ENCODE measurements at places on chromosomes 4 and X. TPM values are rescaled to one million over a fixed set of nuclear protein-coding genes. Genes with fewer than 3 reads are reported as not detected.

Gene RIBC1
- total RNA-seq, result 2.7 TPM

Gene HMGN5
- 7.8 TPM for total RNA-seq

Gene TAPT1
- 7.5 TPM for total RNA-seq

Gene CT45A1
- total RNA-seq, result not detected

Gene EOLA2
- total RNA-seq, result 26.2 TPM

Gene SUPT20HL2
- total RNA-seq, result 0.12 TPM

Gene NHS
- 0.89 TPM for total RNA-seq

Gene TMEM131L
- total RNA-seq, result 2.1 TPM

DNA sequence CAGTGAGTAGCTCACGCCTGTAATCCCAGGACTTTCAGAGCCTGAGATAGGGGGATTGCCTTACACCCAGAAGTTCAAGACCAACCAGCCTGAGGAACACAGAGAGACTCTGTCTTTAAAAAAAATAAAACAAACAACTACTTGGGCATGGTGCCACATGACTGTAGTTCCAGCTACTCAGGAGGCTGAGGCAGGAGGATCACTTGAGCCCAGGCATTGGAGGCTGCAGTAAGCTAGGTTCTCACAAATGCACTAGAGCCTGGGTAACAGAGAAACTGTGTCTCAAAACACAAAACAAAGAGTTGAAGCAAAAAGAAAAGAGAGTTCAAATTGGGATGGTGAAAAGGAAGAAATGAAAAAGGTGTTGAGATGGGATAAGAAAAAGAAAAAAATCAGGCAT, 10.8 kb downstream of the CAMK2D start:
- no peaks in the 10 kb centered on the region for H3K27me3 ChIP-seq
- no peak overlapping the region for H3K4me3 ChIP-seq
- no peaks in the 10 kb centered on the region for H3K36me3 ChIP-seq
- peak overlapping the region; percentile 42 for H3K27ac ChIP-seq
- peaks cover 18% of the 10 kb centered on the region for H3K4me1 ChIP-seq

- DNase-seq, result no peak
- H3K27me3 ChIP-seq, result no peaks in the 10 kb centered on the region
- no peak overlapping the region for H3K27ac ChIP-seq
- H3K4me3 ChIP-seq, result no peak overlapping the region
- H3K4me1 ChIP-seq, result no peaks in the 10 kb centered on the region
These were observed 306.3 kb downstream of the ANK2 start for GRCh38 chr4:113355550-113356371.

GRCh38 chr4:13542577-13543031, 1.7 kb downstream of the NKX3-2 start:
- no peak overlapping the region for H3K27ac ChIP-seq
- no peak for DNase-seq
- no peaks in the 10 kb centered on the region for H3K36me3 ChIP-seq

GRCh38 chr4:89618151-89618550, 218.8 kb downstream of the SNCA start:
- no peak for DNase-seq
- H3K27ac ChIP-seq, result no peak overlapping the region
- H3K27me3 ChIP-seq, result no peaks in the 10 kb centered on the region
- no peaks in the 10 kb centered on the region for H3K36me3 ChIP-seq
- no peaks in the 10 kb centered on the region for H3K4me1 ChIP-seq
- no peak overlapping the region for H3K4me3 ChIP-seq

DNA sequence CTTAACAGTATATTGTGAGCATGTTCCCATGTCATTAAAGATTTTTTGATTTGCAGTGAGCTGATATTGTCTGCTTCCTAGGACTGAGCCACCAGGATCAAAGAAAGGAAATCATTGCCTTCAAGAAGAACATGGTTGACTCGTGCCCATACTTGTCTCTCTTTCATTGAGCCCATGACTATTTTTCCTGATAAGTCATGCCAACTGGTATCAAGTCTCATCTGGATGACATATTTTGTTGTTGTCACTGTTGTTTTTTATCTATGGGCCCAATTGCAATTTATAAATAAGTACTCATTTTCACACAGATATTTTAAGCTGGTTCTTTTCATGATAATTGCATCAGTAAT, 10.2 kb upstream of the RHOH start:
- no peak overlapping the region for H3K4me3 ChIP-seq
- no peak overlapping the region for H3K27ac ChIP-seq
- H3K27me3 ChIP-seq, result no peaks in the 10 kb centered on the region
- H3K36me3 ChIP-seq, result no peaks in the 10 kb centered on the region

- no peaks in the 10 kb centered on the region for H3K4me1 ChIP-seq
- H3K27me3 ChIP-seq, result no peaks in the 10 kb centered on the region
- no peak overlapping the region for H3K4me3 ChIP-seq
- no peak for DNase-seq
- H3K36me3 ChIP-seq, result no peaks in the 10 kb centered on the region
These were observed 30.2 kb upstream of the ELF2 start for GRCh38 chr4:139207247-139207646.

- no peaks in the 10 kb centered on the region for H3K36me3 ChIP-seq
- H3K4me3 ChIP-seq, result no peak overlapping the region
- DNase-seq, result no peak
- no peaks in the 10 kb centered on the region for H3K27me3 ChIP-seq
- H3K4me1 ChIP-seq, result no peaks in the 10 kb centered on the region
- H3K27ac ChIP-seq, result no peak overlapping the region
These were observed 20.4 kb upstream of the TMEM154 start for GRCh38 chr4:152700151-152700550.

- no peak for DNase-seq
- H3K27me3 ChIP-seq, result no peaks in the 10 kb centered on the region
- H3K27ac ChIP-seq, result no peak overlapping the region
- no peaks in the 10 kb centered on the region for H3K36me3 ChIP-seq
These were observed 42.9 kb downstream of the PTTG2 start for GRCh38 chr4:38003102-38003501.

DNA sequence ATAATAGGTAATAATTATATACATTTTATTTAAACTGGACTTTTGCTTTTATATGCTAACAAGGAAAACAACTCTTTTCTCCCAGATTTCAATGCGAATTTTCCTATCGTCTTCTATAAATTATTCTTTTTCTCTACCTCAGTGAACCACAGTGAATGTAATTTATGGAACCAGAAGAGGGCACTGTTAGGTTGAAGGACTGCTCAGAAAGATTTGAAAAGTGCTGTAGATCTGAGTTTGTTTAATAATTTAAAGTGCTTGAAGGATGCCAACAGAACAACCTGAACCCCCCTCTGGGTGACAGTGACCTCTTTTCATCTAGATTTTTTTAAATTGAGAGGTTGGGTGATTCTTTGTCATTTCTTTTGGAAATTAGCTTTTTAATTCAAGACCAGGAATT, 54.9 kb downstream of the PHOX2B start:
- peak; percentile 37 for DNase-seq
- peaks cover 62% of the 10 kb centered on the region for H3K27me3 ChIP-seq
- no peak overlapping the region for H3K4me3 ChIP-seq
- no peaks in the 10 kb centered on the region for H3K4me1 ChIP-seq
- no peaks in the 10 kb centered on the region for H3K36me3 ChIP-seq

GRCh38 chr4:102772738-102773340, 12.1 kb upstream of the MANBA start:
- H3K27me3 ChIP-seq, result no peaks in the 10 kb centered on the region
- no peaks in the 10 kb centered on the region for H3K4me1 ChIP-seq
- DNase-seq, result no peak
- H3K4me3 ChIP-seq, result no peak overlapping the region

- no peak overlapping the region for H3K4me3 ChIP-seq
- H3K4me1 ChIP-seq, result peaks cover 95% of the 10 kb centered on the region
- no peaks in the 10 kb centered on the region for H3K36me3 ChIP-seq
- H3K27ac ChIP-seq, result peak overlapping the region; percentile 93
- DNase-seq, result no peak
These were observed 116.1 kb downstream of the PCDH7 start for GRCh38 chr4:30836231-30836630.

- no peaks in the 10 kb centered on the region for H3K27me3 ChIP-seq
- no peak overlapping the region for H3K4me3 ChIP-seq
- no peak for DNase-seq
- H3K4me1 ChIP-seq, result no peaks in the 10 kb centered on the region
These were observed 17.3 kb upstream of the CLNK start for GRCh38 chr4:10701702-10702460.

DNA sequence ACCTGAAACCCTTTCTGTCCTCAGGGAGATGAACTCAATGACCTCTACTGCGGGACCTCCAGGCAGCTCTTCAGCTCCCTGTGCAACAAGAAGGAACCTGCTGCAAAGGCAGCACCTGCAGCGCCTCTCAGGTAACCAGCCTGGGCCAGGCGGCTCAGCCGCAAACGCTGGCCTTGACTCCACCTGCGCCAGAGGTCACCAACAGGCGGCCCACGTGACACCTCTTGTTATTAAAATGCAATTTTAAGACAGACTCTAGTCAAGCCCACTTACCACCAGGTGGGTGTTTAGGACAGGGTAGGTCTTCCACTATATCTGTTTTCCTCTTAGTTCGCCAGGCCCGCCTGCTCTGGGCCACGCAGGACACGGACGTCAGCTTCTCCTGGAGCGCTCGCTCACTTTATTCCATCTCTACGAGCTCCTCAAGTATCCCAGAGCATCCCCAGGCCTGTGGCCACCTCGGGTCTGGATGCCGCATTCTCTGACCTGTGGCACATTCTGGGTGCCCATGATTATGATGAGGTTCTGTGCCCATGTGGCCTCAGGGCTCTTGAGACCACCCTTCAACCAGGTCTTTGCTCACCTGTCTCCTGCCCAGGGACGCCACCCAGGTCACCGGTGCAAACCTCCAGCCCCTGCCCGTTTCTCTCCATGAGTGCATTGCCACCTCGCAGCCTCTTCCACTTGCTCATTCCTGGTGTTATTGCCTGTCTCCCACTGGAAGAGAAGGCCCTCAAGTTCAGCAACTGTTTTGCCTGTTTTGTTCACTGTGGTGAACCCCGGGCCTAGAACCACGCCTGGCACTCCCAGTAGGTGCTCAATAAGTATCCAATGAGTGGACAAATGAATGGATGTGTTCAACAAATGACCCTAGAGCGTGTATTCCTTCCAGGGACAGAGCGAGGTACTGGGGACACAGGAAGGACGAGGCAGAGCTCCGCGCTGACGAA, 32.8 kb upstream of the JAKMIP1 start:
- no peaks in the 10 kb centered on the region for H3K4me1 ChIP-seq
- no peak overlapping the region for H3K4me3 ChIP-seq
- no peaks in the 10 kb centered on the region for H3K36me3 ChIP-seq
- no peak overlapping the region for H3K27ac ChIP-seq
- DNase-seq, result no peak

DNA sequence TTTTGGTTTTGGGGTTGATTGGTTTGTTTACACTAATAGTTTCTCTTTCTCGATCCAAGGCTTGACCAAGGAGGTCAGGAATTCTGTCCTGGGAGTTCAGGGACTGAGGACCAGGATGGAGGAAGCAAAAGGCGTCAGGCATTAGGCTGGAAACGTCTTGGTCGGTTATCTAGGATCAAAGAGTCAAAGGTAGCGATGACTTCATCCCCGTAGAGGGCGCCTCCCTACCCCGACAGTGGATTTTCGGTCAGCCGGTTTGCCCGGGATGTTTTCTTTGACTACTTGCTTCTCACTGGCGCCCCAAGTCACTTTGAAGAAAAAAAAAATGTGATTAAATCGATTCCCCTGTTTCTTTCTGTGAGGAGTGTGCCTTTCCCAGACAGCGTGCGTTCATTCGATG, 980 bp upstream of the FHDC1 start:
- no peaks in the 10 kb centered on the region for H3K36me3 ChIP-seq
- no peak for DNase-seq

- peak overlapping the region; percentile 41 for H3K27ac ChIP-seq
- peak; percentile 65 for DNase-seq
- H3K36me3 ChIP-seq, result no peaks in the 10 kb centered on the region
- H3K27me3 ChIP-seq, result no peaks in the 10 kb centered on the region
- H3K4me1 ChIP-seq, result peaks cover 24% of the 10 kb centered on the region
- H3K4me3 ChIP-seq, result no peak overlapping the region
These were observed 63.5 kb upstream of the WDR1 start for GRCh38 chr4:10179957-10180602.
